Skeletal muscle cell (primary cell): ENCODE measurements at places on chromosomes 7 and 10.
A peak's percentile ranks its signal among the peaks of the same experiment; 100 is the strongest.

- DNase-seq: no peak
Measured at GRCh38 chr7:46173476-46174195, 252.6 kb upstream of the IGFBP3 start.

- DNase-seq: no peak
Measured at GRCh38 chr7:13641714-13642113, 347.8 kb downstream of the ETV1 start.

DNA sequence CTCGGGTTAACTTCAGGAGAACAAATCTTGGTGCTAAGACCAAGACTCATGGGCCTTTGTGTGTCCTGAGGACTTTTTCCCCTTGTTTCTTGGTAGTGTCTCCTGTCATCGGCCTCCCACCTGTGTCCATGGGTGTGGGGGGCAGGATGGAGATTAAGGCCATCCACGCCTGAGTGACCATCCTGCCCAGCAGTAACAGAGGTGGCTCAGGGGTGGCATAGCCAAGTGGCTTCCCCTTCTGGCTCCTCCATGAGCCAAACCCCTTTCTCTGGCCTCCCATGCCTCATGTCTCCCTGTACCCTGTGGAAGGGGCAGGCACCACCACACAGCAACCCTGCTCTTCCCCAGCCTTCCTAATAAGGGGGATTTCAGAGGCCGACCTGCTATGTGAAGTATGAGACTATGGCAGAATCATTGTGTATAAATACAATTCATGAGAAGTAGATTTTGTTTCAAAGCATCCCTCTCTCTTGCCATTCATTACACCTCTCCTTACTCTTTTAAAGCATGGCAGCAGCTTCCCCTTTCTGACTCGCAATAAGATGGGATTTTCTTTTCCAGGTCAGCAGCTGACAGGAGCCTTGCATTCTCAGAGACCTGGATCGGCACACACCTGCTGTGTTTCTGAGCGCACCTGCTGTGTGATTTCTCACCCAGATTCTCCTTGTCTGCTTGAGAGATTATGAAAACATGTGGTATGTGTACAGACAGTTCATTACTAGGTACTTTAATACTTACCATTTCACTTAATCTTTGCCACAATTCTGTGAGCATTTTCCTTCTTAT lies 102.5 kb downstream of the XPNPEP1 start:
- DNase-seq: no peak

DNA sequence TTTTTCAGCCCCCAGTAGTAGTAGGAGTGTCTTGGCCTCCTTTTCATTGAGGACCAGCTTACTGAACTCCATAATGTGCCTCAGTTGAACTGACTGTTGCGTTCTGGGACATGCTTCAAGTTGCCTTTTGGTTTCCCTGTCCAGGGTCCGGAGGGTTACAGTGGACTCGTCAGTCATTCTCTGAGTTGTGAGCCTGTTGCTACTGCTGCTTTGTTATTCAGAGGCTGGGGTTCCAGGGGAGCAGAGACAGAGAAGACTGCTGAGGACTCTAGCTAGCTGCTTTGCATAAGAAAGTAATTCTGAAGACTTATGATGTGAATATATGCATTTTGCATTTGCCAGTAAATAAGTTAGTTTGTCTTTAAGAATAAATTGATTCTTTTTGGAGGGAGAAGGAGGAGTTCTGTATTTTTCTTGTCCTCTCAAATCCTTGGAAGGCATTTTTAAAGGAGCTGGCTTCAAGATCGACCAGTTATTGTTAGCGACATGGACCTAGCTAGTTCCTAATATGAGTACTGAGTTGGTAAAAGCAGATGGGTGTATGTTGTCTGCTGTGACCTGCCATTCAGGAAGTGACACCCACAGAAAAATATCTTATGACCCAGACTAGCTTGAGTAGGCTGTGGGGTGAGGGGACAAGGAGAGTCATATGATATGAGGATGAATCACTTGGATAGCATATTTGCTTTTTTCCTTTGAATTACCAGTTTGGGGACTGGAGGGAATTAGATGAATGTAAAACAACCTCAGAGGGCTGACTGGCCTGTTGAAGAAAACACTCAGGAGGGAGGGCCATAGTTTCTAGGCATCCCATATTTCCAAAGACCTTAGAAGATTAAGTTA lies 8.3 kb downstream of the PI4K2A start:
- DNase-seq: peak; percentile 82

GRCh38 chr10:12541446-12542067 lies 192.2 kb downstream of the CAMK1D start:
- DNase-seq: no peak

DNA sequence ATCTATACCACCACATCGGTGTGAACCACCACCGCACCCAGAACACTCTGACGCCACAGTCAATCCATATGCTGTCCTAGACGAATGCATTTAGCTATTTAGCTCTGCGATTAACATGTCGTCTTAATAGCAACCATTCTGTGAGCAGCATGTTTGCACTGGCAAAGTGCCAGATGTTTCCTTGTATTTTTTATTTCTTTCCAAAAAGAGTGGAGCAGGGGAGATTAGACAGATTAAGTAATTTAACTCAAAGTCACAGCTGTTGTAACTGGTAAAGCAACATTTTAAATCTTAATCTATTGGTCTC lies 57.0 kb upstream of the ARL4A start:
- DNase-seq: no peak

DNA sequence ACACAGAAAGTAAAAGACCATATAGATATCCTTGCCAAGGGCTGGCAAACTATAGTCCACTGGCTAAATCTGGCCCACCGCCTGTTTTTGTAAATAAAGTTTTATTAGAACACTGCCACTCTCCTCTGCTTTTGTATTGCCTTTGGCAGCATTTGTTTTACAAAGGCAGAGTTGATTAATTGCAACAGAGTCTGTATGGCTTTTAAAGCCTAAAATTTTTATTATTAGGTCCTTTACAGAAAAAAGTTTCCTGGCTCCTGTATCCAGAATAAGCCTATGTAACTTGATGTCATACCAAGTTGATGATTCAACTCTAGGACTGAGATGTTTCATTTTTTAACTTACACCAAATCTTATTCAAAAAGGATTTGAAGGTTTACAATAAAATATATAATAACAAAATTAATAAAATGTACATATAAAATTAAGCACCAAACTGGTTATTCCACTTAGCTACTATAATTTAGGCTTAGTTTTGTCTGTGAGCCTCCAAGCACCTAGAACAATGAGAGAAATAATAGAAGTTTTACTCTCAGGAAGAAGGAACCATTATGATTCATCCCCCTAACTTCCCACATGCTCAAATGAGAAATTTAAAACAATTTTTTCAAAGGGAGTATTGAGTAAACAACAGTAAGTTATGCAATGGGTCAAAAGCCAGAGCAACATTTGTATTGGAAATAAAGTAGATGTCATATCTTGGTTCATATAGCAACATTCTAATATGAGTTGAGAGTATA lies 31.9 kb downstream of the CPED1 start:
- peak; percentile 43 for DNase-seq

GRCh38 chr7:33671531-33672262 lies 233.6 kb upstream of the BMPER start:
- no peak for DNase-seq

- no peak for DNase-seq
Measured at GRCh38 chr7:54080971-54081370, 461.2 kb upstream of the VSTM2A start.

DNA sequence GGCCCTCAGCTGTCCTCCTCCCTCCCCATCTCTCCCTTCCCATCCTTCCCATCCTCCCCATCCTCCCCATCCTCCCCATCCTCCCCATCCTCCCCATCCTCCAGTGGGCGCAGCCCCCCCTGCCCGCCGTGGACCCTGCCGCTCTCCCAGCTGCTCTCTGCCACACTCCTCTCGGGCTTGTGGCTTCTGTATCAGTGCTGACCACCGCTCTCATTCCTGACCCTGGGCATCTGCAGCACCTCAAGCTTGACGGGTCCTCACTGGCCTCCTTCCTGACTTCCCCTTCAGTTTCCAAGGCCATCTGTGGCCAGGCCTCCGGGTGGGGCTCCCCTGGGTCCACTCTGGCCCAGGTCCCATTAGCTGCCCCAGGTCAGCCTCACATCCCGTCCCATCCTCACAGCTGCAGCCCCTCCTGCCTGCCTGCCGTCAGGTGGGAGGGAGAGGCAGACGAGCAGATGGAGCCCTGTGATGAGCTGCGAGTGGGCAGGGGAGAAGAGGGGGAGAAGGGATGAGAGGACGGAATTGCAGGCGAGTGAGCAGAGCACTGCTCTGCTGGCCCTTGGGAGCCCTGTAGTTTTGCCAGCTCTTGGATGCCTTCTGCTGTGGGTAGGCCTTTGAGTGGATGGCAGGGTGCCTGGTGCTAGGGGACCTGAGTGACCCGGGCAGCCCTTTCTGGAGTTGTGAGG lies 35.7 kb downstream of the LHPP start:
- no peak for DNase-seq

GRCh38 chr10:77090381-77091356 lies 546.9 kb downstream of the KCNMA1 start:
- DNase-seq: no peak

DNA sequence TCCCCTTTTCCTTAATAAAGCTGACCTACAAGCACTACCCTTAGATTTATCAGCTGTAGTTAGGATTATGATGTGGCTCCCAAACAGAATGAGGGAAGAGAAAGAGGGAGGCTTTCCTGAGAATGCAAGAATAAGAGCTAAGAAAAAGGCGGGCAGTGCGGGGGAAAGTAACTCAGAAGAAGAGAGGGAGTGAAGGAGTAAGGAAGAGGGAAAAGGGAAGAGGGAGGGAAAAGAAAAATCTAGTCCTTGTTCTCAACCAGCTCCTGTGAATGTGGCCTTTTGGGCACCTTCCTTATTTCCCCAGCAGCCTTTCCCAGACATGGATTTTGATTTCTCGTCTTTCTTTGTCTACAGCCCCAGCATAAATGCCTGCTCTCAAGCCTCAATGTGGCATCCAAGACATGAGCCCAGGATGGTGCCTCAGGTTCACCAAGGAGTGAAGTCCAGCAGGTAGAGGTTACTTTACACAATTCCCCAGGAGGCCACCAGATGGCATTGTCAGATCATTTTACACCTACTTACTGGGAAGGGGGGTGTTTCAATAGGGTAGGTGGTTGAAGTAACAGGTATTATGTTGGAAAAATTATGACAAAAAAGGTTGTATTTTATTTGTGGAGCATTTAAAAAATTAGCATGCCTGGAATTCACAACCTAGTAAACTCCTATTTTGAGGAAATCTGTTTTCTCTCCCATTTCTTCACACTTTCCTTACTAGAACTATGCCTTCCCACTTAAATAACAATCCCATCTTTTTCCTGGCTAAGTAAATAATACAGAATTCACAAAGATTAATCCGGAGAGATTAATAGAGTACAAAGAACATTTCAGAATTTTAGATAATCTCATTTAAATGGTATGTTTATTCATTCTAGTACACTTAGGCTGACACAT lies 106.5 kb downstream of the HTR7 start:
- no peak for DNase-seq

DNA sequence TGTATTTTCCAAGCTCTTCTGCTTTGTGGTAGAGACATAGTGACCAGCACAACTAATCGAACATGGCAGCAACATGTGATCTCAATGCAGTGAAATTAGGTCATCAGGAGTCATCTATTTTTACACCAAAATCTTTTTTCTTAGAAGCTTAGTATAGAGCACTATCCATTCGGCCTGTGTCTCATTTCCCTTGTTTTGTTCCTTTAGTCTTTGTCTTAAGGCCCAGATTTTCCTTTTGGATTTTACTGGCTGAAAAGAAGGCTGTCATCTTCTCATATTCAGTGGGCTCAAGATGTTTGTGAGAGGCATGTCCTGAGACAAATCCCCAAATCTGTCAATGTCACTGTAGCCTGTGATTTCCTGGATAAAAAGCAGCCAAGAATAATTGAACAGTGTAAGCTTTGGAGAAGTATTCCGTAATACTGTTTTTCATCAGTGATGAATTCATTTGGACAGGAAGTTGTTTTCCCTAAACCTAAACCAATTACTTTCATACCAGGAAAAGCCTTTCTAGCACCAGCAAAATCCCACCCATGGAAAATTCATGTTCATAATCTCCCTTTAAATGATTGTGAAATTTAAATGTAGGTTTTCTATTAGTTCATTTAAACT lies 55.2 kb downstream of the MAGI2 start:
- DNase-seq: no peak

DNA sequence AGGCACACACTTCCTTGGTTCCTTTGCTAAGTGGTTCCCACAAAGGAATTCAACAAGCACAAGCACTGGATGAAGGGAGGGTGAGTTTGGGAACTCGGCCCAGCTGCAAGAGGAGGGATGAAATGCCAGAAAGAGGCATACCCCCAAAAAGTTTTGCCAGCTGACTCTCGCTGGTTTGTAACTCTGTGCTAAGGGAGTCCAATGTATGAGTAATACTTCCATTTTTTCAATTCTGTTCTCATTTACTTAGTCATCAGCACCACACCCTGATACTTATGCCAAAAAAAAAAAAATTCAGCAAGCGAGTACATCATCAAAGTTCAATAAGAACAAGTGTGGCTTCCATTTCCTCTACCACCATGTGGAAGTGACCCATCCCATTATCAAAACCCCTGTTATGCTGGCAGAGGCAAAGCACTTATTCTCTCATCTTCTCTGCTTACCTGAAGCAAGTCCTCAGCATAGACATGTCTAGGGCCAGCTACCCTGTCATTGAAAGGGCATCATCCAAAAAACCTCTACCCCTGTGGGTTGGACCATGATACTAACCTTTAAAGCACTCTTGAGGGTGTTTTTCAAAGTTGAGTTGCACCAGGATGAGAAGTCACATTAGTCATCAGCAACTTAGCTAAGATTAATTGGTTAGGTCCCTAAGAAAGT lies 6.9 kb upstream of the HYCC1 start:
- peak; percentile 79 for DNase-seq

DNA sequence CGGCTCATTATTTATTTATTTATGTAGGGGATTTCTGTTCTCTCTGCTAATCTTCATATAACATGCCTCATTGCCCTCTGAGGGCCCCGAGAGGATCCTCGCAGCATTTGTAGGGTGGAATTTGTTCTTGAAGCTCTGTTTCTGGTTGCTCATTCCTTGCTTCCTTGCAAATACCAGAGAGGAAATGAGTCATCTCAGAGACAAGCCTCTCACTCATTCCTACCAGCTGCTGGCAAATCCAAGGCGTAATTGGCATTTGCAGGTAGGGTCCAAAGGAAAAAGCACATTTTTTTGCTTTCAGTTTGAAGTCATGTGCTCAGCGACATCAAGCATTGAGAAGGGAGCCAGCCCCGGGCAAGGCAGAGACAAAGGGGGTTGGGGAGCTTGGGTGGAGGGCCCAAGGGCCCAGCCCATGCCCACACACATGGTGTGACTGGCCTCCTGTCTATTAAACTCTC lies 501.6 kb downstream of the GALNT17 start:
- DNase-seq: peak; percentile 94

DNA sequence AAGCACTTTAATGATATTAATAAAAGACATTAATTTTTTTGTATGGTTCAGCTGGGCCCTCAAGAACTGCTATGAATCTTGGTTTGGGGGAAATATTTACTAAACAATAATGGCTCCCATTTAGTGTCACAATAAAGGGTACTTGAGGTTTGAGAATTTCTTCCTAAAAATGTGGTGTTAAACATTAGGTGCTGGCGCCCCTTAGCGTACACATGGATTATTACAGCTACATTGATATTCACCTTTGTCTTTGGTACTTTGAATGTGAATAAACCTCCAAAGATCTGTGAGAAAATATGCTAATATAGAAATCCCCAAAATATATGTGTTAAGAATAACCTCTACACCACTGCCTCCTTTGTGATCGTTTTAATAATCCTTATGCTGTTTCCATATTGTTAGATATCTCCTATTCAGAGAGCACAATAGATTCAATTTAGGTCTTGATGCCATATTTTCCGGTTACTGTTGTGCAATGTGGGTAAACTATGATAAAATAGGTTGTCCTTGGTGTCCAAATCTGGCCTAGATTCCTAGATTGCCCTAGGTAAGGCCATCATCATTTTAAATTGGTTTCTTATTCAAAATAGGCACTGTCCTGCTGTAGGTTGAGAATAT lies 161.8 kb upstream of the CACNA2D1 start:
- DNase-seq: no peak
